ENCODE measurements at places on chromosomes 6 and 20.

GRCh38 chr6:152218887-152219286 lies 411.4 kb downstream of the ESR1 start:
- DNase-seq, result no peak

- no peak for DNase-seq
These were observed 183.2 kb downstream of the TINAG start for GRCh38 chr6:54491431-54491830.

- peak; percentile 30 for DNase-seq
These were observed 1.6 kb upstream of the REV3L start for GRCh38 chr6:111484633-111484930.

DNA sequence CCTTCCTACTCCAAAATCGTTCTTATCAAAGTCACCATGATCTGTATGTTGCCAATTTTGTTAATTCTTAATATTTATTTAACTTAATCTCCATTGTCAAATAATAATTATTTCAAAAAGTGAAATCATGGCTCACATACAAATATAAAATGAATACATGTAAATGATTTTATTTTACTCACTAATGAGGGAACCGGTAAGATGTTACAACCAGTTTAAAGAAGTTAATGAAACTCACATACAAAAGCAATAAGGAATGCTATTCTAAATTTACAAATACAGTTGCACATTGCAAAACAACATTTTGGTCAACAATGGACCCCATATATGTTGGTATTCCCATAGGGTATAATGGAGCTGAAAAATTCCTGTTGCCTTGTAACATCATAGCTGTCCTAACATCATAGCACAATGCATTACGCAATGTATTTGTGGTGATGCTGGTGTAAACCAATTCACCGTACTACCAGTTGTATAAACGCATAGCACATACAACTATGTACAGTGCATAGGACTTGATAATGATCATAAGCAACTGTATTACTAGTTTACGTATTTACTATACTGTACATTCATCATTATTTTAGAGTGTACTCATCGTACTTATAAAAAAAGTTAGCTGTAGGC lies 6.5 kb upstream of the SLC22A16 start:
- DNase-seq, result no peak

DNA sequence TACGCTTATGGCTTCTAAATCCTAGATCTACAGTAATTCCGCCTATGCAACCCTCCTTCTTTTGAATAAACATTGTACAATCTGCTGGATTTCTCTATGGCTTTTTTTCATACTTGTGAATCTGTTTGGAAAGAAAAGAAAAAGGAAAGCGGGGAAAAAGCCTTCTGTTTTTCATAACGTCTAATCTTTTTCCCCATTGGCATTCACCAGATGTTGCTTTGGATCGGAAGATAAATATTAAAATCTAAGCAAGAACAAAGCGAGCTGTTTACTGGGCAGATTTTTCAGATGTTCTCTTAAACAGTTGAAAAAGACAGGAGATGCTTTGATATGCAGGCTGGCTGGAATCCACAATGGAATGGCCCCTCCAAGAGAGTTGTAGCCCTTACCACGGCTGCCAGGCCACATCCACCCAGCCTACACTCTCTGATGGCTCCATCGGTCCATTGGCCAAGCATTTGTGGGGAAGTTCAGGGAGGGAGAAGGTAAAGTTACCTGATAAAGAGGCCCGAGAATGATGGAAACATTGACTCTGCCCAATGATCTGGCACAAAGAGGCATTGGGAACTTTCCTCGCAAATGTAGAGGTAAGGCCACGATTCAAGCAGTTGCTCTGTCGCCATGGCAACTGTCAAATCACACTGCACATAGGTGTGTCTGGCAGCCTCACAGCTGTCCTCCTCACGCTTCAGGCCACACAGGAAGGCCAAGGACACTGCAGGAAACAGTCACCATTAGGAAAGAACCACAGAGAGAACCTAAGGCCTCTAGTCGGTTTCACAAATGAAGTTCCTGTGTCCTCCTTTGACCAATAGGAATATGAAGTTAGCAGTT lies 70.3 kb downstream of the PKHD1 start:
- no peak for DNase-seq

- no peak for DNase-seq
These were observed 44.9 kb upstream of the TMEM200A start for GRCh38 chr6:130320908-130321307.

- no peak for DNase-seq
These were observed 72.0 kb downstream of the DACT2 start for GRCh38 chr6:168247443-168248147.

- DNase-seq, result no peak
These were observed 259.2 kb downstream of the UTRN start for GRCh38 chr6:144544266-144544830.

DNA sequence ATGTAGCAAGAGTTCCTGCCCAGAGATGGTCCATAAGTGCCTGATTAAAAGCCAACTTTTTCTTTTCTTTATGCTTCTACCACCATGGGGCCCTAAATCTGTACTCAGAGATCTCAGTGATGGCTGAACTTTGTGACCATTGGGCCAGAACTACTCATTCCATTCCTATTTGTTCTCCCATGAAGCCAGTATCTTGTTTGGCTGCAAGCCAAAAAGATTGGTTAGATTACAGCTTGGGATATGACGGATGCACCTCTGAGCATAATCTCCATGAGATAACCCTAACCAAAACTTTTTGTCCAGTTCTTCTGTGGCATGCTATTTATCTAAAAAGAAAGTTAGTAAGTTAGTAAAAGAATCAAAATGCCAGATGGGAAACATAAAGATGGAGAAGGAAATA lies 72.2 kb downstream of the PLCB4 start:
- DNase-seq, result no peak

GRCh38 chr6:34519971-34520644 lies 36.0 kb downstream of the SPDEF start:
- DNase-seq, result no peak

DNA sequence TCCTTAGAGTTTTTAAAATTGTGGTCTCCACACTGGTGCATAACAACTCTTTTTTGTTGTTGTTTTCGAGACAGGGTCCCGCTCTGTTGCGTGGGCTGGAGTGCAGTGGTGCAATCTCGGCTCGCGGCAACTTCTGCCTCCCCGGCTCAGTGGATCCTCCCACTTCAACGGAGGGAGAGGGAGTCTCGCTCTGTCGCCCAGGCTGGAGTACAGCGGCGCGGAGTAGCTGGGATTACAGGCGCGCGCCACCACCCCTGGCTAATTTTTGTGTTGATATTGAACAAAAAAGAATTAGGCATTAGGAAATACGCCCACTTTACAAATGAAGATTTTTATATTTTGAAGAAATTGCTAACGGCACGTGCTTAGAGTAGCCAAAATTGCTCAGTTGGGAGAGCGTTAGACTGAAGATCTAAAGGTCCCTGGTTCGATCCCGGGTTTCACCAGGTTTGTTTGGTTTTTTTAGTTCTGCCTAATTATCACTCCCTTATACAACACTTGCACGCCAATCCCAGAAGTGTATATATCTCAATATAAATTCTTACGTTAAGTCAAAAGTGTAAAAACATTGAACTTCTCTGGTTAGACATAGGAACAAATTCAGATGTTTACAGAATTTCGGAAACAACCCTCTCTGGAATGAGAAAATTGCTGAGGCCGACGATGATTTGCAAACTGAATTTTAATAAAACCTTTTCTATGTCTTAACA lies 159.6 kb downstream of the TRIM27 start:
- no peak for DNase-seq

GRCh38 chr6:89237158-89237557 lies 20.0 kb upstream of the GABRR1 start:
- no peak for DNase-seq

DNA sequence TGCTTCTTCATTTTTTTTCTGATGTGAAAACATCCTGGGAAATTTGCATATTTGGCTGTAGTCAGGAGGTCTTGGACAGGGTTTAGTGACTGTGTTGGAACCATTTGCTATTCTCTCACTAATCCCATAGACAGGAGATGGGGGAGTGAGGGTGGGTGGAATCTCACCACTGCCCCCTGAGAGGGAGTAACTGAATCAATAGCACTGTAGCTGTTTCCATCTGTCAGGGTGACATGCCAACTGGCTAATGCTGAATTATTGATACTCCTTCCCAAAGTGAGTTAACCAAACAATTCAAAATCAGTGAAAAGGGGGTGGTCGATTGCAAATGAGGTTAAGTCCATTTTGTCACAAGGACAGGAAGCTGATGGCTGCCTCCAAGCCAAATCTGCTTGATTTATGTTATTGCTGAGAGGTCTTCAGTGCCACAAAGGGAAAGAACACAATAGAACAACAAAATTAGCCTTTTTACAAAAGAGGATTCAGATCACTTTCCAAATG lies 55.1 kb upstream of the B3GAT2 start:
- no peak for DNase-seq

- no peak for DNase-seq
These were observed 87.9 kb downstream of the KIF13A start for GRCh38 chr6:17899491-17899890.

- DNase-seq, result peak; percentile 53
These were observed at the start of gene GABBR1 for GRCh38 chr6:29632789-29633533. TSS of gene GABBR1 (minus strand) at chr6:29633183. CDS start at chr6:29632385, 798 bp downstream.

- no peak for DNase-seq
These were observed 731 bp downstream of the MAK start for GRCh38 chr6:10837622-10837994.

- no peak for DNase-seq
These were observed 27.6 kb downstream of the PKHD1 start for GRCh38 chr6:52059821-52060220.

GRCh38 chr6:98635191-98635590 lies 199.2 kb upstream of the POU3F2 start:
- DNase-seq, result no peak

DNA sequence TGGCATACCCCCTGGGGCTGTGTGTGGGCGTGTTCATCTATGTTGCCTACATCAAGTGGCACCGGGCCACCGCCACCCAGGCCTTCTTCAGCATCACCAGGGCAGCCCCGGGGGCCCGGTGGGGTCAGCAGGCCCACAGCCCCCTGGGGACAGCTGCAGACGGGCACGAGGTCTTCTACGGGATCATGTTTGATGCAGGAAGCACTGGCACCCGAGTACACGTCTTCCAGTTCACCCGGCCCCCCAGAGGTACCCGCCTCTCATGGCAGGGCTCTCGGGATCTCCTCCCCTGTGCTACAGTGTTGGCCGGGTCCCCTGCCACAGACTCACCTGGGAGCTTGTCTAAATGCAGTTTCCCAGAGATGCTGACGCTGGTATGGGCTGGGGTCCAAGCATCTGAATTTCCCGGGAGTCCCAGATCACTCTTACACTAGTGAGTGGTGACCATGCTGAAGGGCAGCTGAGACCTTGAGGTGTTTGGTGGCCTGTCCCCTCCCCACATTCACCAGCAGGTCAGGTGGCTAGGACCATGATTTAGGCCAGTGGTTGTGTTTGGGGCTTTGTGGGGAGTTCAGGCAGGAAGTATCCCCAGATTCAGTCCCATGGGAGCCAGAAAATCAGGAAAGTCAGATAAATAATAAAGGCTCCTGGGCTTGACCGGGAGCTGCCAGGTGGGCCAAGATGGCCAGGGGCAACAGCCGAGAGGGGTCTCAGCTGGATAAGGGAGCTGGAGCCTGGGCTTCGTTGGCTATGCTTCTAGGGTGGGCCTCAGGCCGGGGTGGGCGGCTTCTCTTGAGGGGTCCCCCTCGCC lies 11.8 kb downstream of the ENTPD6 start:
- DNase-seq, result no peak

DNA sequence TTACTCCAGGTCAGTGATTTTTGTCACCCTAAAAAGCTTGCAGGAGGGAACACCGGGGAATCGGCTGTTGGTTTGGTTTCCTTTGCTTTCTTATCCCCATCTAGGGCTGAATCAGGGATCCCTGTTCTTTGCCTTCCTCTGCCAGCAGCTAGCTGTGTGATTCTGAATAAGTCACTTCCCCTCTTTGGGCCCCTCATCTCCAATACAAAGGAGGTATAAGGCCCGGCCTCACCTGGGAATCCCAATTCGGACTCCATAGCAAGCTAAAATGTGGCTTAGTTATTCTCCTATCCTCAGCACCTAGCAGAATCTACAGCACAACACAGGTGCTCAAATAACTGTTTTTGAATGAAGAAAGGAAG lies 18.5 kb upstream of the ARMC12 start:
- no peak for DNase-seq

- DNase-seq, result no peak
These were observed 55.2 kb downstream of the TGM2 start for GRCh38 chr20:38109591-38110524.

All from NCI-H187 treated with DMSO at 0.1 percent for 48 hours (cell line).